ENCODE measurements at places on chromosomes 5 and 9.

- no peak for DNase-seq
Observed at GRCh38 chr5:107378218-107378899, 292.4 kb downstream of the EFNA5 start.

GRCh38 chr9:135587658-135588057 lies 26.1 kb downstream of the PAEP start:
- DNase-seq = no peak

GRCh38 chr5:150567031-150567717 lies 59.2 kb downstream of the NDST1 start:
- no peak for DNase-seq

- DNase-seq = no peak
Observed at GRCh38 chr9:130779153-130779855, 55.8 kb upstream of the ABL1 start.

- no peak for DNase-seq
Observed at GRCh38 chr5:111469903-111470302, 42.4 kb downstream of the STARD4 start.

- DNase-seq = no peak
Observed at GRCh38 chr9:16337322-16338029, 533.0 kb downstream of the BNC2 start.

- DNase-seq = no peak
Observed at GRCh38 chr9:91053824-91054223, 252.2 kb downstream of the SYK start.

DNA sequence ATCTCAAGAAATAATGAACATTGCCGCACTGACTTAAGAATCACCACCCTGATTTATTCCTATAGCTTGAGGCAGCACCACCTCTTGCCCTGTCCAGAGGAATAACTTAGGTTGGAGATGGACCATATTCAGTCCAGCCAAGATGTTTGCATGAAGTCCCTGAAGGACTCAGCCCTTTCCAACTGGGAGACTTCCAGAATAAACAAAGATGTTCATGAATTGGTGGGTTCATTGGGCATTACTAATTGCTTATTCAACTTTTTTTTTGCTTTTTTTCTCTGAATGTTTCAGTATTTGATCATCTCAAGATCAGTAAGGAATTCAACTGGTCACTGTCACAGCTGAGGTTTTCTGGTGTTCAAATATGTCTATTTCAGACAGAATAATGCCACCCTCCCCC lies 470.6 kb downstream of the CCDC171 start:
- no peak for DNase-seq

DNA sequence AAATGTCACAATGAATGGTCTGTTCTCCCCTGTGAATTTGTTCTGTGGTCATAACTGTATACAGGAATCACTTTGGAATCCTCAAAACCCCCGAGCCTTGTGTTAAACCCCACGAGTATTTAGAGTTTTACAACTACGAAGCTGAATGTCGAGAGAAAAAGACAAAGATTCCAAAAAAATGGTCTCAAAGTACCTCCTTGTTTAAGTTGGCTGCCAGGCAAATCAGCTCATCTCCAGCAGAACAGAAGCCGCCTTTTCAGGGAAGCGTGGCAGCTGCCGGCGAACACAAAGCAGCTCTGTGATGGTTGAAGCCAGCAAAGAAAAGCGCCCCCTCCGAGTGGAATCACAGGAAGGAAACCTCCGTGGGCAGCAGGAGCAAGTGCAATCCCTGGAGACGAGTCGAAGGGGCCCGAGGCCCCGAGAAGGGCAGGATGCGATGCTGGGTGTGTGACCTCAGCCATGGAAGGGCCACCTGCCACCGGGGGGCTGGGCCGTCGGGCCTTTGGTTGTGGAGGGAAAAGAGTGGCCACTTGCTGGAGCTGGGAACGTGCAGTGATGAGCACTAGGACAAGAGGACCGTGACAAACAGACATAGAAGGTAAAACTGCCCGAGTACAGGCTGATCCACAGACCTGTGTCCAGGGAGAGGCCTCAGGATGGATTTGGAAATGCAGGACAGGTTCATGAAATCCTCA lies 706.4 kb downstream of the SEMA5A start:
- DNase-seq = no peak

DNA sequence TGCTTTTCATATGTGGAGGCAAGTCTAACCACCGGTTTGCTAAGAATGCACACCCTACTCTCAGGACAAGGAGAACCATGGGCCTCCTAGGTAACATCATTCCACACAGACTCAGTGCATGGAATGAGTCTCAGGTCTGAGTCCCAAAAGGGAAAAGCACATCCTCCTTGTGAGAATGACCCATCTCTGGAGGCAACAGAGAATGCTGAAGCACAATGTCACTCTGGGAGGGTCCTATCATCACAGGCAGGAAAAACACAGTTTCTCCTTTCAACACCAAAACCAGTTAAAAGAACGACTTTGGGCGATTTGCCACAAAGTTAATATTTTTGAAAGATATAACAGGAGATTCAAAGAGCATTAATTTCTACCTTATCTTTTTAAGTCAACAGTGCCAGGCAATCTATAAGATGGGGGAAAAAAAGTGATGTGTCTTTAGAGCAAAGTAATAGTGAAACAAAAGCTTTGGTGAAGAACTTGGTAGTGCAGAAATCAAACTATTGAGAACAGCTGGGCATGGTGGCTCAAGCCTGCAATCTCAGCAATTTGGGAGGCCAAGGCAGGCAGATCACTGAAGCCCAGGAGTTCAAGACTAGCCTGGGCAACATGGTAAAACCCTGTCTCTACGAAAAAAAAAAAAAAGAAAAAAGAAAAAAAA lies 97.3 kb downstream of the OXCT1 start:
- DNase-seq = no peak

DNA sequence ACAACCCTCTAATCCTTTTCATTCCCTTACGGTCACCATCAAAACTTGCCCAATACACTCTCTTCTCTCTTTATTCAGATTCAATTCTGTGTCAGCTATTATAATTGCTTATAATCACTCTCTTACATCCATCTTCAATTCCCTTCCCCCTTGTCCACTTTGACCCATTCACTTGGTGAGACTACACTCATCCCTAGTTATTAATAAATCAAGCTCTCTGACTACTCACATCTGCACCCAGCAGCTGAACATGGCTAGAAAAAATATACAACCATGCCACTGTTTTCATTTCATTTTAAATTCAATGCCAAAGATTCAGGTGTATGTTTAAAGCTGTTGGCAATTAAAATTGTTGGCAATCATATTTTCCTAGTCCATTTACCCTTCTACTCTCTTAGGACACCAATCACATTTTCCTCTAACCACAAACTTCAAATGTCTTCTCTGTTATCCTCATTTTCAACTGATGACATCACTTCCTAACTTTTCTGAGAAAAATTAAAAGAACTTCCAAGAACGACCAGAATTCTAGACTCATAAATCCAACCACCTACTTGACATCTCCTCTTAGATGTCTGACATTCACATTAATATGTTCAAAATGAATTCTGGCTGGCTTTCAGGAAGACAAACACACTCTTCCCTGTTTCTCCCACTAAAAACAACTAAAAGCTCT lies 5.5 kb downstream of the C5orf15 start:
- peak; percentile 35 for DNase-seq

DNA sequence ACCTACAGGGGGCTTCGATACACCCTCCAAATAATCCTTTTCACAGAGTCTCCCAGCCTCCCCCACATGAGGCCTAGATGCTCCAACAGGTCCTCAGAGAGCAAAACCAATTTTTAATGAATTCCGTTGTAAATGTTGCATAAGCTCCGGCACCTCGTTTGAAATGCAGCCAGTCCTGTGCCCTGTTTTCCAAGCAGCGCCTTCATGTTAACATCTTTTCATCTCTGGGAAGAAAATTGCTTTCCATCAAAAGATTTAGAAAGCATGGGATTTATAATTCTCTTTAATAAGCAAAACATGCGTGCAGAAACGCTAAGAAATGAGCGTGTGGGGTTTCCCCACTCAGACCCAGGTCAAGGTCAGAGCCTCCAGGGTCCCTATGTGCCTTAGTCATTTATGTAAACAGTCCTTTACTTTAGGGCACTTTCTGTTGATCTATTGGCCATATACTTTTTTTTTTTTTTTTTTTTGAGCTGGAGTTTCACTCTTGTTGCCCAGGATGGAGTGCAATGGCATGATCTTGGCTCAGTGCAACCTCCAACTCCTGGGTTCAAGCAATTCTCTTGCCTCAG lies 177.5 kb upstream of the S1PR3 start:
- DNase-seq = no peak

- no peak for DNase-seq
Observed at GRCh38 chr5:139976703-139977102, 66.4 kb downstream of the NRG2 start.

GRCh38 chr9:133786907-133787753 lies 49.0 kb upstream of the SARDH start:
- DNase-seq = no peak

DNA sequence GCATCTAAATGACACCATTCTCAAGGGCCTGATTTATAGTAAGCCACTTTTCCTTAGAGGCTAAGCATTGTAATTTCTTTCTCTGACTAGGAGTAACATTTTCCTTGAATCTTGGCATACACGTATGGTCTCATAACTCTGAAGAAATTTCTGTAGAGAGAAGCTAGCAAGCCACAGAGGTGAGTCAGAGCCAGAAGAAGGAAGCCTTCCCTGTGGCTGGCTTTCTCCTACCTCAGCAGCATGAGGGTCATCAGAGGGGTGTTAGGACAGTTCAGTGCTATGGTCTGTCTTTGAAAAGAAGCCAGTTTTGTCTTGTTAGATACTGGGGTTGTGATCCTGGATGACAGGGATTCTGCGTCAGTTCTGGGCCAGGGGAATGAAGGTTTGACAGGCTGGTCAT lies 3.2 kb downstream of the SNX30 start:
- peak; percentile 49 for DNase-seq

DNA sequence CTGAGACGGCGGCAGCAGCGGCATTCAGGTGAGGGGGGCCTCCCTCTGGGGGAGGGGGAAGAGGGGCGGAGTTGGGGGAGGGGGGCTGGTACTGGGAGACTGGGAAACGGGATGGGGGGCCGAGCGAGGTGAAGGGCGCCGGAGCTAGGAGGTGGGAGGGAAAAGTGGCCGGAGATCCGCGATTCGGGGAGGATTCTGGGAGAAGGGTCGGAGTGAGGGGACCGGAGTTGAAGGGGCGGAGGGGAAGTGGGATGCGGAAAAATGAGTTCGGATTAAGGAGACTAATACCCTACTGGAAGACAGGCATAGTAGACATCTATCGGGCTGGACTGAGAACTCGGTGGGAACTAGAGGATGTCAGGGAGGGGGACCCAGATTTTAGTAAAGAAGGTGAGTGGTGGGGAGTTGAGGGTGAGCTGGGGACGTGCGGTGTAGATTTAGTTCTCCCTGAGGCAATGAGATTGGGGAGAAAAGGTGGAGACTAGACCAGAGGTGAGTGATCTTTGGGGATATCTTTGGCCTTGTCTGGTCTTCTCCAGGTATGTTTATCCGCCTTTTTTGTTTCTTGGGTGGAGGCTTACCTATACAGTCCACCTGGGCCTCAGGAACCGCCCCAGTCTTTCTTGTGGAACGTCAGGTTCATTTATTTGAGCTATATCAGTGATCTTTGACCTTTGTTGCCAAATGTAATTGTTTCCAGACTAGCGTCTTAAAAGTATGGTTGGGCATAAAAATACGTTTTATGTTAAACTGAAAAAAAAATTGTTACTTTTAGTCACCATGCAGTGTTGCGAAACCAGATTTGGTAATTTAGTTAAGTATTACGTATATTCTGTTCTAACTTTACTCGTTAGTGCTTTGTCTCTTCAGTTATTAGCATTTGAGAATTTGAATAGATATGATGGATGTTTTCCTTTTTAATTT lies 632 bp downstream of the UBAP1 start:
- DNase-seq = no peak

DNA sequence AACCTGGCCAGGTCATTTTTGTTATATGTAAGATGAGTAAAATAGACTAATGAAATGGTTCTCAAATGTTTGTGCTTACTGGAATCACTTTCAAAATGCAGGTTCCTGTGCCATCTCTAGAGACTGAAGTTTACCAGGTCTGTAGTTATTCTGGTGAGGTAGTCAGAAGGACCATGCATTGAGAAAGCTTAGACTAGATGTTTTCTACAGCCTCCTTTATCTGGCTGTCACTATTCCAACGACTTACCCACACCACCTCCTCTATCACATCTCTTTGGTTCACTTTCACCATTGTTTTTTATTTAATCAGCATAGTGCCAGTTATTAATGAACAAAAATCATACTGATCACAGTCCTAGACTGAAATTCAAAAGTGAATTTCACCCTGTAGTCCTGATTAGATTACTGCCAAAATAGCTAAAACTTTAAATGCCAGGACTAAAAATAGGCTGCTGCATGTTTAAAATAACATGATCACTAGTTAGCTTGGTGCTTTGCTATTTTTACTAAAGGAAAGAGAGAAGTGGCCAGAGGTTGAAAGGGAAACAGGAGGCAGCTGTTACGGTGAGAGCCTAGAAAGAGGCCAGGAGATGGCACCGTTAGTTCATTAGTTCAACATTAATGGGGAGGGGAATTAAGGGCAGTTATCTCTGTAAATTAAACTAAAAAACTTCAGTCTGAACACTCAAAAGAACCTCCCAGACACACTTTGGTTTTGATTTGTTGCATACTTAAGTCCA lies 13.9 kb upstream of the FNIP1 start:
- peak; percentile 6 for DNase-seq

- no peak for DNase-seq
Observed at GRCh38 chr9:2307480-2307879, 292.3 kb downstream of the SMARCA2 start.

DNA sequence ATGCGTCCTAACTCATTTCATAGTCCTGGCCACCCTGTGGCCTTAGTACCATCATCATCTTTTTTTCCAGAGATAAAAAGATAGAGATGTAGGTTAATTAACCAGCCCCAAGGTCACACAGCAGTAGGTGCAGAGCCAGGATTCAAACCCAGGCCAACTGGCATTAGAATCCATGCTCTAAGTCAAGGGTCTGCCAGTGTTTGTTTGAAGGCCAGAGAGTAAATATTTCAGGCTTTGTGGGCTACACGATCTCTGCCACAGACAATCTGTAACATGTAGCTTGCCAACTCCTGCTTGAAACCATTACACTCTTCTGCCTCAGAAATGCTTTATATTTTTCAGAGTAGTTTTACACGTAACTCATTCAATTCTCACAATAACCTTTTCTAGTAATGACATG lies 119.6 kb downstream of the EFNA5 start:
- no peak for DNase-seq

- no peak for DNase-seq
Observed at GRCh38 chr5:173909199-173909598, 21.1 kb downstream of the CPEB4 start.

- no peak for DNase-seq
Observed at GRCh38 chr9:71910650-71911060, 338 bp downstream of the ABHD17B start.

DNA sequence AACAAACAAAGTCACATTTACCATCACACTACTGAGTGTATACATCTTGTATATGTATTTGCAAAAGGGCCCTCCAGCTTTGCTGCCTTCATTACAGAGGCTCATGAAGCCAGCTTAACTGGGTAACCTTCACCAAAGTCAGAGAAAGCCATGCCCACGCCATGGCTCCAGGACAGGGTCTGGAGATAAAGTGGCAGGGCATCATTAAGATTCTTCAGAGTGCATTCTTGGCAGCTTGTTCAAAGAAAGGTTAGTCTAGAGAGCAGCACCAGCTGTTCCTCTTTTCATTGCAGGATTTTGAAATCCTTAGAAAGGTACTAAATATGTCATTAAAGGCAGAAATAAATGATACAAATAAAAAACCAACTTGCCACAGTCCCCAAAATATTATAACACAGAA lies 333.2 kb downstream of the NDUFS4 start:
- no peak for DNase-seq
